Epithelial cell of proximal tubule (primary cell): ENCODE measurements at places on chromosomes 5 and 9. TPM values are rescaled to one million over a fixed set of nuclear protein-coding genes. Genes with fewer than 3 reads are reported as not detected.

The SPAAR gene
- 0.29 TPM in 1 of 2 replicates, not detected in the other for total RNA-seq

The TMOD1 gene
- 0.14 and 0.98 TPM in 2 replicates for total RNA-seq

The PCDHGA4 gene
- total RNA-seq = 0.22 and 0.92 TPM in 2 replicates

The ASS1 gene
- 6.3 and 9.4 TPM in 2 replicates for total RNA-seq

The GARIN3 gene
- not detected in 2 replicates for total RNA-seq

DNA sequence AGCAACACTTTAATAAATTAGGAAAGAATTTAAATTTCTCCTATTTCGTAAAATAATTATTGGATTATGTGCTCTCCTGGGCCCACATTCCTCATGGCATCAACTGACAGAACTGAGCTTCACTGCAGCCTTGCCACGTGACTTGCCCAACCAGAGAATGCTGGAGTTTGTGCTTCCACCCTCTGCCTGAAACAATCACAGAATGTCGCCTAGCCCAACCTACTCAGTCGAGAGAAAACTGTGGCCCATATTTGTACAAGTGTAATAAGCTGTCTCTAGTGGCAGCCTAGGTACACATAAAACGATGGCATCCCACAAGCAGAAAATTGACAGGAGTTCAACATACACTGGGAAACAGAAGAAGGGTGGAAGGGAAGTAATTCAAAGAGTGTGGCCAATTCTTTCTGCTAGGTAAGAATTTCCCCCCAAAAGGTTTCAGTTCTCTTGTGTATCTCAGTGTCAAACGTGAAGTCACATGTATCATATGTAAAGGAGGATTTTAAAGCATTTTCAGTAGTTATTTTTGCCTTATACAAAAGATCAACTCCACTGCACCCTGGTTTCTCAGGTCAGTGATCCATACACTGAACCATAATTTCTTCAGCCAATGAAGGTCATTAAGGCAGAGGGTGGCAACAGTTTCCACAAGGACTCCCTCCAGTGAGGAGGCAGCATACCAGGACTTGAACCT, 41.7 kb downstream of the ZNF608 start:
- DNase-seq = no peak

- no peak for DNase-seq
Measured at GRCh38 chr5:149611326-149611725, 30.0 kb downstream of the ARHGEF37 start.

- DNase-seq = no peak
Measured at GRCh38 chr9:123150708-123151503, 117.4 kb downstream of the GPR21 start.

DNA sequence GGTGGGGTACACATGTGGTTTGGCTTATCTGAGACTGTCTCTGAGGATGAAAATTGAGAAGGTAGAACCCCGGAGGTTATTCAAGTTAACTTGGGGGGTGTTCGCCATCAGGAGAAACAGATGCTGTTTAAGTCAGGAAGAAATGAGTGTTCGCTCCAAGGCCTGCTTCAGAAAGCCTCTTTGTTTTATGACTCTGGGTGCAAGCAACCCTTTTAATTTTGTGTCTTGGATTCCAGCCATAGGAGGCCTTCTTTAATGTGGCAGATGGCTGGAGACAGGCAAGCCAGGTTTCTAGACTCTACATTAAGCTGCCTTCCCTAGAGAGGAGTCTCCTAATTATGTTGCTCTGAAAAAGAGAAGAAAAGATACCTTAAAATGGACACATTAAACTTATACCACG, 4.2 kb upstream of the SMAD5 start:
- DNase-seq = no peak
